ENCODE measurements at places on chromosomes 1 and 21.
A peak's percentile ranks its signal among the peaks of the same experiment; 100 is the strongest.

DNA sequence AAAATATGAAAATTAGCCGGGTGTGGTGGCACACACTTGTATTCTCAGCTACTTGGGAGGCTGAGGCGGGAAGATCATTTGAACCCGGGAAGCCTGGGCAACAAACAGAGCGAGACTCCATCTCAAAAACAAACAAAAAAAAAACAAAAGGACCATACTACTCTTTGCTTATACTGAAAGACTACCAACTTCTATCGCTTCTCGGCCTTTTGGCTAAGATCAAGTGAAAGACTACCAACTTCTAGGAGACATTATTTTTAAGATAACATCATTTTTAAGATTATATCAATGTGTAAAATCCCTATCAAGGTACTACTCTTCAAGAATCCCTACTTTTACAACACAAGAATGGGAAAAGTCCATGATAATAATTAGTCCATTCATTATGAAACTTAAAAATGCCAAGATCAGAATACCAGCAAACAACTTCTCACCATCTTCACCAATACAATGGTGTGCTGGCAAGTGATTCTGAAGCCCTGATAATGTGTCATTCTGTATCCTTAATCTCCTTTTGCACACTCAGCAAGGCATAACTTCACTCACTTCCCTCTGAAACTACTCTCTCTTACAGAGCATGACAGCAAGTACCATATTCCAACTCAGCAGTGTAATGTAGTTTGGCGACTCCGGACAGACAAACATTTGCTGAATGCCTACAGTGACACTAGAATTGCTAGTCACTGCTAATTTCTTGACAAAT lies 1.7 kb downstream of the PTP4A2 start:
- no peak for DNase-seq

- DNase-seq = no peak
Observed at GRCh38 chr1:33121728-33122127, 40.8 kb downstream of the AZIN2 start.

DNA sequence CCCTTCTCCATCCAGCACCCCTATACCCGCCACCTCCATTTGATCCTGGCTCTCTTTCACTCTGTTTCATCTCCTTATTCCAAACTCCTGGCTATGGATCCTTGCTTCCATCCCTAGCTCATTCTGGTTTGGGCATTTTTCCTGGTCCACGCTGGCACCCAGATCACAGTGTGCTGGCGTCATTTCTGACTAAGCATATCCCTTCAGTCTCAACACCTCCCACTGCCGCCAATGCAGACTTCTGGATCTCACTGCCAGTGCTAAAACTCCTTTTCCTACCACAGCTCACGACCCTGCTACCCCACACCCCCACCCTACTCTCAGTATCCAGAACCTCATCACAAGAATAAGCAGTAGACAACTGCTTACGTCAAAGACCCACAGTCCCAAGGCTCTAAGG lies 16.3 kb downstream of the SEC16B start:
- no peak for DNase-seq

GRCh38 chr21:29849735-29850176 lies 90.0 kb downstream of the GRIK1 start:
- peak; percentile 35 for DNase-seq

- DNase-seq = no peak
Observed at GRCh38 chr1:244006961-244007360, 44.1 kb upstream of the ZBTB18 start.

GRCh38 chr1:83632906-83633305 lies 366.0 kb downstream of the TTLL7 start:
- DNase-seq = no peak

DNA sequence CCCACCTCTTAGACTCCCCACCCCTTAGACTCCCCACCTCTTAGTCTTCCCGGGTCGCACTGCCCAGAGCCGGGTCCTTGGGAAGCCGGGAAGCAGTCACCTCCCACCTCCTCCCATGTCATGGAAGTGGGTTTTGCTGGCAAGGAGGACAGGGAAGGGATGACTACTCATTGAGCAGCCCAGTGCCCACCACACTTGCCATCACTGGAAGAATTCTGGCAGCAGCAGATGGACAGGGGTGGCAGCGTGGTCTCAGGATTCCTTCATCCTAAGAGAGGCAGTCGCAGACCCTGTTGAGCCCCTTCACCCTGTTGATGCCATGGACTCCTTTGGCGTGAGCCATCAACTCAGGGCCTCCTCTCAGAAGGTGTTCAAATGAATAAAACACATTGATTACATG lies 140.8 kb downstream of the PGBD5 start:
- DNase-seq = no peak

Data from HTR-8/SVneo (cell line).